ENCODE measurements at places on chromosomes 7 and 10. TPM values are rescaled to one million over a fixed set of nuclear protein-coding genes. Genes with fewer than 3 reads are reported as not detected.

DNA sequence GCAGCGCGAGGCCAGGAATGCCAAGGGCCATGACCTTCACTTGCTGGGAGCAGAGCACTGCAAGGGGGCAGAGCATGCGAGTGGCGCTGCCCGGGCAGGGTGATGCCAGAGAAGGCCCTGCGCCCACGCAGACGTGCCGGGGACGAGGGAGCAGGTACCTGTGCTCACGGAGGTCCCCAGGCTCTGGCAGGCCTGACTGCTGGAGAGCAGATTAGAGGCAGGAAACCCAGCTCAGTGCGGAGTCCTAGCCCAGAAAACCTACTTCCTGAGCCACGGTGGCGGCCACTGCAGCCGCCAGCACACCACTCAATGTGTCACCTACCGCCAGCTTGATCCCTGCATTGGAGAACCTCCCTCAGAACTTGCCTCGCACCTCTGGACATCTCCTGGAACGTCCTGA, 148.4 kb downstream of the MAD1L1 start:
- no peak for DNase-seq

- DNase-seq = no peak
These were observed 647.6 kb downstream of the TNS3 start for GRCh38 chr7:46934198-46934825.

GRCh38 chr10:93806903-93807302, 49.2 kb downstream of the LGI1 start:
- DNase-seq = peak; percentile 29

DNA sequence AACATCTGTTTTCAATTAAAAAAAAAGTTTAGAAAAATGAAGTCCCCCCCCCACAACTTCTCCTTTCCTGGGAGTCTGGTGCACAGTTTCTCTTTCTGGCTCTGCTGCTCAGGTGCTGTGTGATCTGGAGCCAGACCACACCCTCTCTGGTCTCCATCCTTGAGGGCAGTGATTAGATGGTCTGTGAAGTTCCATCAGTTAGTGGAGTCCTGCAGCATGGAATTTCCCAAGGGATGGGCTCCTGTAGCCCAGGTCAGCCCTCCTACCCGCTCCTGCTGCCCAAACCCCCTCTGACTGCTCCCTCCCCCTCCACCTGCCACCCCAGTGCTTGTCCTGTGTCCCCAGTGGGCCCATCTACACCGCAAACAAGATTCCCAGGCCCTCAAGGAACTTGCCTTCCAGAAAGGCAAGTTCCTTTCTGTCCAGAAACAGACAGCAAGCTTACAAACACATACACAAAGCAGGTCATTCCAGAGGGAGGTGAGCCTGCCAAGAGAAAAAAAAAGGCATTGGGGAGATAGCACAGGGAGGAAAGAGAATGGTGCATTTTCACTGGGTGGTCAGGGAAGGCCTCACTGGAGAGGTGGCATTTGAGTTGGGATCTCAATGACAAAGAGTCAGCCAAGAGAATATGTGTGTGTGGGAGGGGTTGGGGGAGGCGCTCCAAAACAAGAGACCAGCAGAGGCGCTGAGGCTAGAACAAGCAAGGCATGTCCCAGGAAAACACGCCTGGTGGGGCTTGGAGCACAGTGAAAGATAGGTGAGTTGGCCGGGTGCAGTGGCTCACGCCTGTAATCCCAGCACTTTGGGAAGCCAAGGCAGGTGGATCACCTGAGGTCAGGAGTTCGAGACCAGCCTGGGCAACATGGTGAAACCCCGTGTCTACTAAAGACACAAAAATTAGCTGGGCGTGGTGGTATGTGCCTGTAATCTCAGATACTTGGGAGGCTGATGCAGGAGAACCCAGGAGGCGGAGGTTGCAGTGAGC, 49.5 kb upstream of the SLC29A3 start:
- no peak for DNase-seq

Gene TMEM213
- not detected for total RNA-seq

GRCh38 chr7:96495751-96496216, 173.9 kb upstream of the SLC25A13 start:
- no peak for DNase-seq

GRCh38 chr10:72274730-72275350, 1.1 kb downstream of the DDIT4 start:
- peak; percentile 44 for DNase-seq

DNA sequence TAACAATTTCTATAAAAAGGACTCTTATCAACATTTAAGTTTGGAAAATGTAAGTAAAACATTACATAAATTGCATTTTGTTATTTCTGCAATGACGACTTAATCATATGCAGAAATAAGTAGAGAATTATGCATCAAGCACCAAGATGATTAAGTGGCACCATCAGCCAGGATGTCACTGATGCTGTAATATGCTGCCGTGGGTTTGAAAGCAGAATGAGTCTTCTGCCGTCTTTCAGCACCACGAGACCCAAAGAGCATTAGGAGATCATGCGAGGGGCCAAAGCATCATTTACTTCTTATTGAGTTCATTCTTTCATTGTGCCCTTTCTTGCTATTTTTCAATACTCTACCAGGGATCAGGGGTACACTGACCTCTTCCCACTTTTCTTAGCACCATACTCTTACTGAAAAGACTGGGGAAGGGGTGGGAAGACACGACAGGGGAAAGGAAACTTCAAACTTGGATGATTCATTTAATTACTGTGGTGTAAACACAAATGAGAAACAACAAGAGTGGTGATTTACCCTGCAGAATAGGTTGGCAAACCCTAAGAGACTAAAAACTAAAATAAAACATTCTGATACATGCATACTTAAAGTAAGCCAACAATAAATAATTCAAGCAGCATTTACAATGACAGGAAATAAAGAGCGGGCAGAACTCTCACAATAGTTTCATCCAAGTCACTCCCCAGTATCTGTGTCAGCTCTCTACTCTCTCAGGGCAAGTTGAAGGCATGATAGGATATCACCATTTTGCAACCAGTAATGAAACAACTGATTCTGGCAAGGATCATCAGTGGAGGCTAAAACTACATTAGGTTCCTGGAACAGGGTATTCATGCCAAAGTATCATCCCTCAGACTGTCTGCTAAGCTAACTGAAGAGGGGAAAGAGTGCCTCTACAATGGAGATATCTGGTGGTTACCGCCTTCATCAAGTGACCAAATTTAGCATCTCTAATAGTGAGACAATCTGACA, 70.8 kb downstream of the CUL2 start:
- DNase-seq = no peak

GRCh38 chr7:105822806-105823205, 53.6 kb downstream of the ATXN7L1 start:
- DNase-seq = no peak

GRCh38 chr7:121557034-121557892, 161.2 kb upstream of the FAM3C start:
- DNase-seq = no peak

Gene TDRD1
- total RNA-seq = 0.06 TPM

GRCh38 chr10:131851346-131851745, 49.5 kb upstream of the PPP2R2D start:
- no peak for DNase-seq

- no peak for DNase-seq
These were observed 34.0 kb upstream of the DKK1 start for GRCh38 chr10:52280051-52280450.

DNA sequence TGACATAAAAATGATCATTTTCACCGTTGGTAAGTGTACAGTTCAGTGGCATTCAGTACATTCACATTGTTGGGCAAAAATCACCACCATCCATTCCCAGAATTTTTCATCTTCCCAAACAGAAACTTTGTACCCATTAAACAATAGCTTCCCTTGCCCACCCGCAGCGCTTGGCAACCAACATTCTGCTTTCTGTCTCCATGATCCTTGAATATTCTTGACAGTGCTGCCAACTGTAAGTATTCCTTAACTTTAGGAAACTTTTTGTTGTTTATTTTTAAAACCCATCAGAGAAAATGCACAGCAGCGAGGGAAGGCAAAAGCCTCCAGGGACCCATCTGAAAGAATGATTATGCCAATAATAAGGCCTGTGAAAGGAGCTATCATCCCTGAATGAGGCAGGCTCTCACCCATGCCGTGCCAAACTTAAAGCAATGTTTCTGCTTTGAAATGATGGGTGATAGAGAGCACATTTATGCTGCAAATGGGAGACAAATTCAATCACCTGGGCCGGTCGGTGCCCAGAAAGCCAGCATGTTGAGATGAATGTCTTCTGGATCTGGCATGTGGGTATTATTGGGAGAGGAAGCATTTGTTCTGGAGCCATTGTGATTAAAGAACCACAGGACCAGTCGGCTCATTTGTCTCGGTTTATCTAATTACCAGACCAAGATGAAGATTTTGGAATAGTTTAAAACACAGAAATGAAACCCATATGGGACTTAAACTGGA, 202.1 kb upstream of the NPVF start:
- no peak for DNase-seq

GRCh38 chr7:36115448-36116321, 37.4 kb upstream of the EEPD1 start:
- peak; percentile 100 for DNase-seq

DNA sequence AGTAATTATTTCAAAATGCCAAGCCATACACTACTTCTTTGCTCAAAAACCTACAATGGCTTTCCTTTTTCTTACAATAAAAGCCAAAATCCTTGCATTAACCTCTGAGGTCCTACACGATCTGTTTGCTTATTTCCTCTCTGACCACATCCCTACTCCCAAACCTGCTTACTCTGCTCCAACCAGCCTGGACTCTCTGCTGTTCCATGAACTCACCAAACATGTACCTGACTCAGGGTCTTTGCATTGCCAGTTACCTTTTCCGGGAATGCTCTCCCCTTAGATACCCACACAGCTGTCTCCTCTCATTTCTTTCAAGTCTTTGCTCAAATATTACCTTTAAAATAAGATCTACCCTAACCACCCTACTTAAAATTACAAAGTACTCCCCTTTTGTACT, 2.3 kb downstream of the ABCB4 start:
- no peak for DNase-seq

- DNase-seq = no peak
These were observed 1249.6 kb downstream of the TYW1 start for GRCh38 chr7:68246189-68246633.

GRCh38 chr7:149443523-149443922, 17.3 kb downstream of the ZNF777 start:
- no peak for DNase-seq

GRCh38 chr7:142874837-142875236, 10.7 kb downstream of the TRPV6 start:
- DNase-seq = no peak

DNA sequence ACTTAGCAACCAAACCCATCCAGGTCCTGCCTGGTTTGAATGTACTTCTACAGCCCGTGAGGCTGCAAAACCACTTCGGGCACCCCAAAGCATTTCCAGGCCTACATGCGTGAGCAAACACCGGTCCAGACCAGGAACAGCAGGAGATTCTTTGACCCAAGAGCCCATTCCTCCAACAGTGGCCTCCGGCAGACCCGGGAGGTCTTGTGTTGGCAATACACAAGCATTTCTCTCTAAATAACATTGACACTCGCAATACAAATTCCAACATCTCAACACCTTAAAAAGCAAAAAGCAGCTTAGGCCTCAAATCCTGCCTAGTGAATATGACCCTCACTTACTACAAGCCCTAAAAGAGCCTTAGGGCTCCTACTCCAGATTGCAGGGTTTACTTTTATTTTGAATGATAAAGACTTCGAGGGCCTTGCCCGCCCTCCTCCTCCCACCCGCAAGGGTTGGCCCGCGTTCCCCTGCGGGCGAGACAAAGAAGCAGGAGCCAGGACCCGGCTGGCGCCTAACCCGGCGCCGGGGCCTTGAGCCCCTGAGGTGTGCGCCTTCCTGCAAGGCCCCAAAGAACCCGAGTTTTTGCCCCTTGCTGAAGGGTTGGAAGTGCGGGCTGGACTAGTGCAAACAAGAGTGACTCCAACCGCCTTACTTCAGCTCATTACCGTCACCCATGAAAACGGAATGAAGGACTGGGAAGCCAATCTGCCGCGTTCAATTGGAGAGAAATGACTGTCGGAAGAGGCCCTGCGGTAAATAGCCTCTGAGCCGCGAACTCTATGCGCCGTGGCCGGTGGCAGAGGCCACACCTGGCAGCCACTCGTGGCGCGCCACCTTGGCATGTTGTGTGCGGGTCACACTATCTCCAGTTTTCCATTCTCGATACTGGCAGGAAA, 3.4 kb upstream of the DLX6 start:
- no peak for DNase-seq

DNA sequence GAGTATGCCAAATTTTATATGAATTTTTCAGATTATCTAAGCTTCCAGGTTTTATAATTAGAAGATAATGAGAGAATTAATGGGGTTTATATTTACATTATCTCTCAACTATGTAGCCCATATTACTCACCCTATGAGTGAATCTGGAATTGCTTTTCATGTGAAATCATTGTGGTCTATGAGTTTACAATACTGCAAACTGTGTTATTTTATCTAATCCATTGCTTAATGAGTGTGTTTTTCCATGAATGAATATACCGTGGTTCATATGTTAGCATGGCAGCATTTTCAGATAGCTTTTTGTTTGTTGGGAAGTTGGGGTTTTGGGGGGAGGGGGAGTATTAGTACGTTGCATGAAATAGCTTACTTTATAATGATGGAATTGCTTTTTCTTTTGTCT, 44.5 kb downstream of the FGFBP3 start:
- DNase-seq = no peak

Gene SLC18A2
- not detected for total RNA-seq

Gene OR13A1
- total RNA-seq = not detected

GRCh38 chr10:103145860-103146466, 47.1 kb downstream of the NT5C2 start:
- peak; percentile 57 for DNase-seq

- DNase-seq = no peak
These were observed 103.8 kb downstream of the HTR5A start for GRCh38 chr7:155173905-155174304.

DNA sequence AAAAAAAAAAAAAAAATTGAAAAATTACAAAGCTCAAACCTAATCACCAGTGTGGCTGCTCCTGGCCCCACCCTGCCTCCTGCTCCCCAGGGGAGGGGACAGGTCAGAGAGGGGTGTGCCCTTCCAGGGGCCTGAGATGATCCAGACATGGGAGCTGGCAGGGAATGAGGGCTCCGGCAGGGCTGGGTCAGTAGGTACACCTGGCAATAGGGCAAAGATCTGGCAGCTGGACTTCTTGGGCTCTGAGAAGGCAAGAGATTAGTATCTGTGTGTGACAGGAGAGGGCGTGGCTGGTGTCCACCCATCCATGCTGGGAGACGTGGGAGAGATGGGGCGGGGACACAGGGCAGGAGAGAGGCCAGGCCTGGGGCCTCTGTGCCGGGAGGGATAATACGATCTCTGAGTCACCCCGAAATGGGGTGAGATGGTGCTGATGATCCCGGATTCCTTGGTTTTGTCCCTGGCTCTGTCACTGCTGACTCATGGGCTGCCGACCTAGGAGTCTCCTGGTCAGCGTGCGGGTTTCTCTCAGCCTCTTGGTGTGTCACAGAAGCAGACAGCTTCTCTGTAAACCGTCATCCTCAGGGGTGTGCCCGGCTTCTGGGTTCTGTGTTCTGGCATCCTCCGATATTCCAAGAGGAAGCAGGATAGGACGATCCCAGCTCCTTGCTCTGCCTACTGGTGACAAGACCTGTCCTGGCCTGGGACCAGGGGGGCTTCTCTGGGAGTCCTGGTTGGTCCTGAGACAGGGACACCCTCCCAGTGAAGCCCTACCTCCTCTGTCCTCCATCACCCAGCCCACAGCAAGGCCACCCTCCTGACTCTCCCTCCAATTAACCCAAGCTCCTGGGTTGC, 8.2 kb upstream of the CLDN4 start:
- DNase-seq = peak; percentile 100
